Amygdala (tissue), 56 donors: ENCODE measurements at places on chromosomes 7 and 10.

DNA sequence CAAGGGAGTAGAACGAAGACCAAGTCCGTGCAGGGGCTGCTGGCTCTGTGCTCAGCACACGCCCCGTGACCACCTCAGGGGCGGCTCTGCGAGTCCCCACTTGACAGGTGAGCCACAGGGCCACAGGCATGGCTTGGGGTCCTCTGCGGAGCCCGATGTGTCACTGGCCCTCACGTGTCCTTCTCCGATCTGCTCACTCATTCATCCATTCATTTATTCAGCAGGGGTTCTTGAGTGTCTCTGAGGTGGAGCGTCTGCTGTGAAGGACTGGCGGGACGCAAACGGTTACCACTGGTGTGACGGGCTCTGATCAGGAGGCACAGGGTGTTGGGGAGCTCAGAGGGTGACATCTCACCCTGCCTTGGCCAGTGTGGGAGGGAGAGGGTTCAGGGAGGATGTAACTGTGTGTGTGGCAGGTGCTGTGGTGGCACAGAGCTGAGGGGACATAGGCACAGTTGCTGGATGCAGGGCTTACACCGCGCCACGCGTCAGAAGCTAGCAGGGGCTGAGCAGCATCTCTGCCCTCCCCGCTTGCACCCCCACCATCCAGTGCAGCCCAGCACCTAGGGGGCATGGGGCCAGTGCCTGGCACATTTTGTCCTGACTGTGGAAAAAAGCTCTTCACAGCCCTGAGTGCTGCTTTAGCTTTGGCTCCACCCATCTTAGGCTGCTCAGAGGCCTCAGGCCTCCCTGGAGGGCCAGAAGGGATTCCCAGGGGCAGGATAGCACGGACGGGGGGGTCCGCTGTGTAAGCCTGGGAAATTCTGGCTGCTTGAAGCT, 116.8 kb downstream of the LHPP start:
- no peak for DNase-seq

GRCh38 chr7:1331561-1332467, 99.1 kb downstream of the UNCX start:
- DNase-seq = no peak

DNA sequence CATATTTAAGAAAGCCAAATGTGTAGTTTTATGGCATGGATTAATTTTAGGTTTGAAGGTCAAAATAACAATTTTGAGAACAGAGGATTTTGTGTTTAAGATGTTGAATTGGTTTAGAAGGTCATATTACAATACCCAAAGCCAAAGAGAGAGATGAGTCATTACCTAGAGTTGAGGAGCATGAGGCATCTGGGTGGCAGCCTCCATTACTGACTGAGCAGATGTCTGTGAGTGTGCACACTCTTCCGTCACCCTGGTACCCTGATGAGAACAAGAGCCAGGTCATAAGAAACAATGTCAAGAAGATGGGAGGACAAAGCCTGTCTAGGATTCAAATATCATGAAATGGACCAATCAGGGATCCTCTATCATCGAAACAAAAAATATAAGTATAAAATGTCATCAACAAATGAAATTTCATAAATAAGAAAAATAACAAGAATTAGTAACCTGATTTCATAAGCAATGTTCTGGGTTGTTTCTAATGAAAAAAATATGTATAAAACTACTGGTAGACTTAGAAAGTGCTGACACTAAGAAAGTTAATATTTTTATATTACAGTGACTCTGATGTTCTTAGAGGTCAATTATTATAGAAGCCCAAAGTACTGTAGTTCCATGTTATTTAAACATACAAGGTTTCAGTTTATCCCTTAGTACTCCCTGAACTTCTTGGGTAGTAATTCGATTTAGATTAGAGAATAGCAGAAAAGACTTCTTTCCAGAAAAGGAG, 20.0 kb downstream of the CUBN start:
- no peak for DNase-seq

GRCh38 chr10:68135362-68135761, 26.1 kb downstream of the MYPN start:
- DNase-seq = no peak

- DNase-seq = no peak
Observed at GRCh38 chr10:100656454-100656853, 88.9 kb upstream of the PAX2 start.

DNA sequence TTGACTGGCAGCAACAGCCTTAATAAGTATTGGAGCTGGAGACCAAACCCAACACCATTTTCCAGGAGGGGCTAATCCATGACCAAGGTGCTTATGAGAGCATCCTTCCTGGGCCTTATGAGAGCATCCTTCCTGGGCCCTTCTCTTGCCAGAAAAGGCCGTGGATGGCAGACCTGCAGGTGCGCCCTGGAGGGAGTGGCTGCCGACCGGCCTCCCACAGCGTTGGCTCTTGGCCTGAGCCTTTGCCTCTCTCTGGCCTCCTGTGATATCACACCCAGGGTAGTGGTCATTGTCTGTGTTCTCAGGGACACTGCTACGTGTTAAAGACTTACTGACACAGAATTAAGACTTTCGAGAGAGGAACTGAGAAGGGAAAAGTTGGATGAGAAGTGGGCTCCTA, 22.3 kb upstream of the NUDCD3 start:
- DNase-seq = no peak

GRCh38 chr10:103546401-103546800, 52.9 kb downstream of the NEURL1 start:
- no peak for DNase-seq

- no peak for DNase-seq
Observed at GRCh38 chr10:126669168-126669567, 1.3 kb downstream of the C10orf90 start.

- no peak for DNase-seq
Observed at GRCh38 chr7:117237646-117238045, 85.2 kb downstream of the WNT2 start.

DNA sequence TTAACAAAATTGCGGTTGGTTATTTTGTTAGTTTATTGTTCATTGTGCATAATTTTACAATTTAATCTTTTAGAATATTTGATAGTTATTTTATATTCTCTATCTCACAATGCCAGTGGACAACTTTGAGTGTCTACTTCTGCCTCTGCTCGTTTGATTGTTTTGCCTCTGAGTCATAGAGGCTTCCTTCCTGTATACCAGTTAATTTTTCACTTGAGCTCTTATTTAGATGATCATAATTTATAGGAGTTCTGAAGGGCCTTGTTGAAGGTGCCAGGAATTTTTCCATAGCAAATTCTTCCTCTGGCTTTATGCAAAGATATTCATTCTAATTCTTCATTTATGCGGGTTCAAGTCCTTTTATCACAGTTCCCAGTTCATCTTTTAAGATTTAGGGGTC, 5.2 kb upstream of the MALRD1 start:
- DNase-seq = no peak

DNA sequence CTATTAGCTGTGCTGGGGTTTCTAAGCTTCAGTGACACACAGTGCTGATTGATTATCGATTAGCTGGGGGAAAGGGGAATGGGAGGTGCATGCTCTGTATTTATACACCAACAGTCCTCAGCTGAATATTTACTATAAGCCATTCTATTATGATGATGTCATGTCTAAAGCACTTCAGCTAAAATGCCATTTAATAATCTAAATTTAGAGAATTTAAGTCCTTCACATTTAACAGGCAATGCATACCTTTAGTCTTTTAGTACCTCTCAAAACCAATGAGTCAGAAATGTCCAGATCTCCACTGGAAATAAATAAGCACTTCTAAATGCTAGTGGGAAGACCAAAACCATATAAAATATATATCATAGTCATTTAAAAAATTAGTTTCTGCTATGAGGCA, 24.6 kb downstream of the RPP38 start:
- DNase-seq = no peak

DNA sequence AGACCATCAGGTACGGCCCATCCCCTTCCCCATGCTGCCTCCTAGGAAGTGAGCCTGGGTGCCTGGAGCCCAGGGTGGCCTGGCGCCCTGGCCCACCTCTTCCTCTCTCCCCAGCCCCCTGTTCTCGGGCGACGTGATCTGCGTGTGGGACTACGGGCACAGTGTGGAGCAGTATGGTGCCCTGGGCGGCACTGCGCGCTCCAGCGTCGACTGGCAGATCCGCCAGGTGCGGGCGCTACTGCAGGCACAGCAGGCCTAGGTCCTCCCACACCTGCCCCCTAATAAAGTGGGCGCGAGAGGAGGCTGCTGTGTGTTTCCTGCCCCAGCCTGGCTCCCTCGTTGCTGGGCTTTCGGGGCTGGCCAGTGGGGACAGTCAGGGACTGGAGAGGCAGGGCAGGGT, 17.0 kb downstream of the ASL start:
- no peak for DNase-seq

- no peak for DNase-seq
Observed at GRCh38 chr10:88253622-88254021, 329.5 kb downstream of the RNLS start.

DNA sequence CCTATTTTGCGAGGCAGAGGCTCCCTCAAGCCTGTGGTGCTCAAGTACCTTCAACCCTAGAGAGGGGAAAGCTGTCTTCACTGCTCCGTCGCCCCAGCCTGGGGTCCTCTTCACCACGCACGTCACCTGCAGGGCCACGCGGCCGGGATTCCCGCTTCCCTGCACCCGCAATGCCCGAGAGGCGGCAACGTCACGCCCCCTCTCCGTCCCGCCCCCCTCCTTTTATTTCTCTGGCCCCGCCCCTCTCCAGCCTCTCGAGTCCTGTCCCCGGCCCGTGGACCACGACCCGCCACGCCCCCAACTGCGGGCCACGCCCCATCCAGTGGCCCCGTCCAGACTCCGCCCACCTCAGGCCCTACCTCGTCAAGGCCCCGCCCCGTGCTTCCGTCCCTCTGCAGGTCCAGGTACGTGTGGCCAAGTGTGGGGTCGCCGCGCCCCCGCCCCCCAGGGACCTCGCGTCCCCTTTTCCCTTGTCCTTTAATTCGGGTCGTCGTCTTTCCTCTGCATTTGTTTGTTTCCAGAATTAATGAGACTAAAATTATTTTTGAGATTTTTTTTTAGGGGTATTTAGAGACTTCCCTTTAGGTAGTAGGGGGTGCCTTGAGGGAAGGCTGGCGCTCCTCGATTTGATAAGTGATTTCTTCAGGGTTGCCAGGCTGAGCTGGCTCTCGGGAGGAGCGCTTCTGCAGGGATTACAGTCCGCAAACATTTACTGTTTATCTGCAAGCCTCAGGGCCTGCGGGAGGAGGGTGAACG, 69.8 kb upstream of the BAIAP2L1 start:
- DNase-seq = no peak

GRCh38 chr7:39016609-39017008, 38.9 kb downstream of the POU6F2 start:
- no peak for DNase-seq

DNA sequence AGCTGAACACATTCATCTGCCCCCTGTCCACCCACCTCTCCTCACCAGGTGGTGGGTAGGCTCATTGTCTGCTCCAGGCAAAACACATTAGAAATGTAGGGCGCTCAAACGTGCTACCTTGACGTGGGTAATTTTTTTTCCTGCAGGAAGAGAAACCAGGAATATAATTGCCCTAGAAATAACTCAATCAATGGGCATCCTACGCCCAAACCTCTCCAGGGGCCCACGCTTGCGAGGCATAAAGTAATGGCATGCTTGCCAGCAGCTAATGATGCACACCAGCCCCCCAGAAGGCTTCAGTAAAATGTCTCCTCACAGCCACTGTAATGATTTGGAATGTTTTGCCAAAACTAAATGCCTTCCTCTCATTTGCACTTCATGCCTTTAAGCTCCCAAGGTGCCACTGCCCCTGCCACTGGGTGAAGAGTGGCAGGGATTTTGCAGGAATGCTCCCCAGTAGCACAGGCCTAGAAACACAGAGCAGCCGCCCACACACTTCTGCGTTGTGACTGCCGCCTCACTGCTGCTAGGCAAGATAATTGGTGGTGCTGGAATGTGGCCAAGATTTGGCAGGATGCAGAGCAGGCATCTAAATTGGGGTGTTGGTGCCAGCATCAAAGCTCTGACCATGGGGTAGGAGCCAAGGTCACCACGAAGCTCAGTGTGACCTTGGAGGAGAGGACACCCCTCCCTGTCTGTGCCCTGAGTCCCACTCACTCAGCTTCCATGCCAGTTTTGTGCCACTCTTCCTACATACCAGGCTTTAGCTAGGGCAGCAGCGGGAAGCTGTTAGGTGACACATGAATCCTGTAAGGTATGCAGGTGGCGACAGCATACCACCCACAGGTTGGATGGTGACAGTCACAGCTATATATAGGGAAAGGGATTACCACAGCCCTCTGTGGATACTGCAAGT, 48.7 kb upstream of the PPP1R3C start:
- DNase-seq = no peak

- DNase-seq = no peak
Observed at GRCh38 chr10:69489506-69490090, 38.3 kb downstream of the TSPAN15 start.

DNA sequence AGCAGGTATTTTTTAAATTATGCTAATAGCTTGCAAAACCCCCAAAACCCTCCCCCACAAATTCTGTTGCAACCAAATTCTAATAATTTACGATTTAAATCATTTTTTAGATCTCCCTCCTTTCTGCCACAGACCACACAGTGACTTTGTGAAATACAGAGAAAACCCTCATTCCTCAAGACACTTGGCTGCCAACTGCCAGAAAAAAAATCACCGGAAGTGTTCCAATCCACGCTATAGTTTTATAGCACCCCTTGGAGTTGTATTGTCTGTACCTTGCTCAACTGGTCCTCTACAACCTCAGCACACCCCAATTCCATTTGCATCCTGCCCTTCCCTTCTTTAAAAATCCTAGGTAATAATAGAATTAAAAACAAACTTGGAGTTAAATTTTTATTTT, 560.1 kb downstream of the PARD3 start:
- DNase-seq = no peak

DNA sequence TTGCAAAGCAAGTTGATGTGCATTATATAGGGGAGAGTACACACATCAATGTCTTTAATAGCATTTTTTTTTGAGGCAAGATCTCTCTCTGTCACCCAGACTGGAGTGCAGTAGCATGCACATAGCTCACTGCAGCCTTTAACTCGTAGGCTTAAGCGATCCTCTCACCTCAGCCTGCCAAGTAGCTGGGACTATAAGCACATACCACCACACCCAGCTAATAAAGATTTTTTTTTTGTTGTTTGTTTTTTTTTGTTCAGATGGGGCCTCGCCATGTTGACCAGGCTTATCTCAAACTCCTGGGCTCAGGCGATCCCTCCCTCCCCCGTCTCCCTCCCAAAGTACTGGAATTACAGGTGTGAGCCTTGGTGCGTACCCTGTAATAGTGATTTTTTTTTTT, 1.5 kb downstream of the UMAD1 start:
- DNase-seq = no peak

DNA sequence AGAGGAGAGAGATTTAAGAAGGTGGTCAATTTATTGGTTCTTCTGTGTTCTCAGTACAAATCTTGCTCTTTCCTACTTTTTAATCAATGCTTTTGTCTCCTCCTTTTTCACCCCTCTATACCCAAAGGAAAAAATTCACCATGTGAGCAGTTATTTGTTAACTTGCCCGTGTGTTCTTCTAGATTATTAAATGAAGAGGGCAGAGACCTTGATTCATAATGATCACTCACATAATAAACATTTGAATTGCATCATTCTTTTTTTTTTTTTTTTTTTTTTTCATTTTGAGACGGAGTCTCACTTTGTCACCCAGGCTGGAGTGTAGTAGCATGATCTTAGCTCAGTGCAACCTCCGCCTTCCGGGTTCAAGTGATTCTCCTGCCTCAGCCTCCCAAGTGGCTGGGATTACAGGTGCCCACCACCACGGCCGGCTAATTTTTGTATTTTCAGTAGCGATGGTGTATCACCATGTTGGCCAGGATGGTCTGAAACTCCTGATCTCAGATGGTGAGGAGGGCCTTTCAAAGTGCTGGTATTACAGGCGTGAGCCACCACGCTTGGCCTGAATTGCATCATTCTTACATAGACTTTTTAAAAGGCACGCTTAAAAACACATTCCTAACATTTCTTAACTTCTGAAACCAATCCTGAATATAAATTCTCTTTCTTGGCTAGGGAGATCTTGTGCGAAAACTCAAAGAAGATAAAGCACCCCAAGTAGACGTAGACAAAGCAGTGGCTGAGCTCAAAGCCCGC, 3.6 kb downstream of the GARS1 start:
- DNase-seq = no peak
